ENCODE measurements at places on chromosomes 5 and 9. TPM values are rescaled to one million over a fixed set of nuclear protein-coding genes. Genes with fewer than 3 reads are reported as not detected.
A peak's percentile ranks its signal among the peaks of the same experiment; 100 is the strongest.

FYB1 gene
- not detected for total RNA-seq

MXD3 gene
- total RNA-seq, result 20.9 TPM

BSPRY gene
- not detected for total RNA-seq

DNAH5 gene
- total RNA-seq, result 0.17 TPM

HMMR gene
- total RNA-seq, result 60.2 TPM

FGF18 gene
- total RNA-seq, result not detected

- DNase-seq, result no peak
These were observed 126.0 kb upstream of the IRX2 start for GRCh38 chr5:2877522-2877921.

DNA sequence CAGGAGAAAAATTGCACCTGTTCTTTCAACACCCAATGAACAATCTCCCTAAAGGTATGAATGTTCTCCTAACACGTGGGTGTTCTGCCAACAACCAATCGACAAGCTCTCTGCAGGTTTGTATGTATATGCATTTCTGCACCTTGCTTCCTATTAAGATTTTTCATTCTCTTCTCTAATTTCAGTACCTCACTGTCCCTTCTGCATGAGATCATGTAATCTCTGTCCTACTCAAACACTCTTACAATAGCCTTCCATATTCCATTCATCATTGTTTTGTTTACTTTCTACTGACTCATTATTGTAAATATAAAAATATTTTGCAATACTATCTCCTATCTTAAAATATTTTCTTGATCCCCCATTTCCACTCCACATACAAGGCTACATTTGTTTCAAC is 382.0 kb downstream of the CDH12 start:
- DNase-seq, result no peak

GRCh38 chr5:115243412-115243811 is 19.3 kb downstream of the PGGT1B start:
- no peak for DNase-seq

- no peak for DNase-seq
These were observed 105.7 kb upstream of the MAMDC2 start for GRCh38 chr9:69937833-69938535.

DNA sequence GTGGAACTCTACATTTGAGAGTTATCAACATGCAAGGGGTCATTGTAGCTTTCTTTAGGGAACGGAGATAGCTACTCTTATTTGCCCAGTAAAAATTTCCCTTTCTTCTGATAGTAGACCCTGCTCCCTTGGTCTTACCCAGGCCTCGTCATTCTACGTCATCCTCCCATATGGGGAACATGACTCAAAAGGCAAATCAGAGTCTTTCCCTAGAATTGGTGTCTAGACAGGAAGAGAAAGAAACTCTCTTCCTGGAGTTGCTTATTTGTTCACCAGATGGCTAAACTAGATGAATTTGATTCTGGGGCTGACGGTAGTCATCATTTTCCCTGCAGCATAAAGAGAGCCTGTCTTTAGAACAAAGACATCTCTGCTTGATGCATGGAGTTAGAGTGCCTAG is 12.2 kb upstream of the SLC38A9 start:
- peak; percentile 56 for DNase-seq

- peak; percentile 64 for DNase-seq
These were observed 30.4 kb downstream of the GNG10 start for GRCh38 chr9:111691672-111692329.

DNA sequence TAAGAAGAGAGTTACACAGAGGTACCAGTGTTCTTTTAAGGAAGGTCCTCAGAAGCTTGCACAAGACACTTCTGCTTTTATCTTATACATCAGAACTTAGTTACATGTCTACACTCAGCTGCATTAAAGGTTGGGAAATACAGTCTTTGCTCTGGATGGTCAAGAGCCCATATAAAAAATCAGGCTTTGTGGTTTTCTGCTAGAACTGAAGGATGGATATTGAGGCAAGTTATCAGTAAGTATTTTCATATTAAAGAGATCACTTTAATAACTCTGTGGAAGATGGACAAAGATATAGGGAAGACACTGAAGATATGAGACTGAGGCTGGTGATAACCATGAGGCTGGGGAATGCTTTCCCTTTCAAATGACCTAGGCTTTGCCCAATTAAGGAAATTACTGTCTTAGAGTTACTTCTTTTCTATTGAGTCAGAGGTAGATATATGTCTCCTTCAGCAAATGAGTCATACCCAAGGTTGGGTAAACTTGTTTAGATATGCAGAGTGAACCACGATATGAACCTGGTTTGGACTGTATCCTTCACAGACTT is 87.0 kb upstream of the TNC start:
- DNase-seq, result no peak

DNA sequence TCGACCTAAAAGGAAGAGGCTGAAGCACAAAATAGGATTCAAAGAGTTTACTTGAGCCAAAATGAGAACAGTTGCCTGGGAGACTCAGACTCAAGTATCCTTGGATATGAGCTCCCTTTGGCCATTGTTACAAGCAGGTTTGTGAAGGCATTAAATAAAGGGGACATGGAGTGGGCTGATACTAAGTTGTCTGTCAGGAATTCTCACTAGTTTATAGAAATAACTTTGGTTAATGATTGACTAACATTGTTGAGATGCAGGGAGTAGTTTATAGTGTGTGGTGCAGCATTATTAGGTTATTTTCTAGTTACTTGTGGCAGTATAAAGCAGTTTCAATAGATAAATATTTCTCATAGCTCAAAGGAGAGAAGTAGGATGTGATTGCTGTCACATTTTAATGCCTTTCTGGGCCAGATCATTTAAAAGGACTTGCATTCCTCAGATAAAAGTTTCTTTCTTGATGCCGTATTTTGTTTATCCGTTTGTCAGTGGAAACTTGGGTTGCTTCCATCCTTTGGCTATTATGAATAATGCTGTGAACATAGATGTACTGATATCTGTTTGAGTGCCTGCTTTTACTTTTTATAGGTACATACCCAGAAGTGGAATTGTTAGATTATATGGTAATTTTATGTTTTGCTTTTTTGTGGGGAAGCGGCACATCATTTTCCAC is 9.1 kb downstream of the AP3S1 start:
- peak; percentile 43 for DNase-seq

GRCh38 chr5:79546782-79547428 is 33.0 kb upstream of the HOMER1 start:
- DNase-seq, result no peak

DNA sequence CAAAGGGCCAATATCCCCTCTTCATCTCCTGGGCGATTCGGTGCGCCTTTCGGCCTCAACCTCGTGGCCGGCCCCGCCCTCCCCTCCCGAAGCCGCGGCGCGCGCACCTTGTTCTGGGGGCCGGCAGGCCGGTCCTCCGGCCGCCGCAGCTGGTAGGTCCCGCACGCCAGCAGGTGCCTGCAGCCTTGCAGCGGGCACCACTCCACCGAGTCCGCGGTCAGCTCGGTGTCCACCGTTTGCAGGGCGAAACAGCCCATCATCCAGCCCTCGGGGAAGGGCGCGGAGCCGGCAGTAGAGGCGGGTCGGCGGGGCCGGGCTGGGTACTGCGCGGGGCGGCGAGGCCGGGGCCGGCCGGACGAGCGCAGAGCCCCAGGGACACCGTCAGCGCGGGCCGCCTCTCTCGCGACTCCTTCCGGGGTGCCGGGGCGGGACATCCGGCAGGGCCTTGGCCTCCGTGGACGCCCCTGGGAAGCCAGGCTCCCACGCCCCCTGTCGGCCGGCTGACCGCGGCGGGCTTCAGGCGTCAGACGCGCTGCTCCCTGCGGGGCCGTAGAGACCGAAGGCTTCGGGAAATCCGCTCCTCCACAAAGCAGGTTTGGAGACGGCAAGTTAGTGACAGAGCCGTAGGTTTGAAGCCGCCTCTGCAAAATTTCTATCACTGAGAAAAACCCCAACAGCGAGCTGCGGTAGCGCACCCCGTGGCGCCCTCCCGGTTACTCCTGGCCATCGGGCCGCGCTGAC is at the start of gene DPH7:
Gene DPH7, minus strand, starts transcription at position 408 of the 741 bp plus-strand sequence. Its CDS starts 148 bp downstream, at position 260.
- DNase-seq, result peak; percentile 95

GRCh38 chr5:133994990-133995333 is 9.8 kb downstream of the VDAC1 start:
- DNase-seq, result no peak

DNA sequence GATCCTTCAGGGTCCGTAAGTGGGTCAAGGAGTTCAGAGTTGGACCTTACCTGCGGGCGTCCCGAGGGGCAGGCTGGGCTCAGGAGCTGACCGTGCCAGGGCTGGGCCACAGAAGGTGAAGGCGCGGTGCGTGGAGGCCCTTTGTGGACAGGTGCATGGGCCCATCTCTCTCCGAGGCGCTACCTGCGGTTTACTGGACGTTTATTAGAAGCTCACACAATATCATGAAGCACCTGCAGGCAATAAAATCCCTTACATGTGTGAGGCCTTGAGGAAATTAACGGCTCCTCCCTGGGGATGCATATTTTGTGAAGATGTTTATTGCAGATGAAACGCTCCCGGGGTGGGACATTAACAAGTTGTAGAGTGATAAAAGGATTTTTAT is 79.8 kb upstream of the LMX1B start:
- DNase-seq, result no peak

- peak; percentile 86 for DNase-seq
These were observed 31.7 kb downstream of the MAPKAP1 start for GRCh38 chr9:125674981-125675973.

DNA sequence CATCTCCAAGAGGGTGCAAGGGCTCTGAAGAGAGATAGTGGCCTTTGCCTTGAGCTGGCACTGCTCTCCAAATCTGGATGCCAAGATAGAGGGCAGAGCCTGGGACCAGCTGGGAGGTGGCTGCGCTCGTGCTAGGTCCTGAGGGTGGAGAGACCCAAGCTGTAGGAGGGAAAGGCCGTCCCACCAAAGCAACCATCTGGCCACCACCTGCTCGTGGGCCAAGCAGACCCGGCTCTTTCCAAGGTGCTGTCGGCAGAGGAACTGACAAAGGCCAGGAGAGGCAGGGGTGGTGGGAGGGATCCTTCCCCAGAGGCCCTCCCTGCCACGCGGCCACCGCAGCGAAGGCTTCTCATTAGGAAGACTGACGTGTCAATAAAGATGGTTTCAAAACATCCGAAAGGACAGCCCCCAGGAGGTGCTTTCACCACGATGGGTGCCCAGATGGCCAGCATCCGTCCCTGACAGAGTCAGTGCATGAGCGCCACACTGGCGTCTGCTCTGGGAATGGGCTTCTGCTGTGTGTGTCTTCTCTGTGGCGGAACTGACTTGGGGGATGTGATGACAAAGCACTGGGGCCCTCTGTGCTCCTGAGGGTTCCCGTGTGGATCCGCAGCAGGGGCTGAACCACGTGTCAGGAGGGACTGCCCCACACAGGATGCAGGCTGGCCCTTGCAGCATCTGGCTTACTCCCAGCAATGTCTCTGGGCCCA is 213.5 kb downstream of the FANCC start:
- DNase-seq, result no peak

DNA sequence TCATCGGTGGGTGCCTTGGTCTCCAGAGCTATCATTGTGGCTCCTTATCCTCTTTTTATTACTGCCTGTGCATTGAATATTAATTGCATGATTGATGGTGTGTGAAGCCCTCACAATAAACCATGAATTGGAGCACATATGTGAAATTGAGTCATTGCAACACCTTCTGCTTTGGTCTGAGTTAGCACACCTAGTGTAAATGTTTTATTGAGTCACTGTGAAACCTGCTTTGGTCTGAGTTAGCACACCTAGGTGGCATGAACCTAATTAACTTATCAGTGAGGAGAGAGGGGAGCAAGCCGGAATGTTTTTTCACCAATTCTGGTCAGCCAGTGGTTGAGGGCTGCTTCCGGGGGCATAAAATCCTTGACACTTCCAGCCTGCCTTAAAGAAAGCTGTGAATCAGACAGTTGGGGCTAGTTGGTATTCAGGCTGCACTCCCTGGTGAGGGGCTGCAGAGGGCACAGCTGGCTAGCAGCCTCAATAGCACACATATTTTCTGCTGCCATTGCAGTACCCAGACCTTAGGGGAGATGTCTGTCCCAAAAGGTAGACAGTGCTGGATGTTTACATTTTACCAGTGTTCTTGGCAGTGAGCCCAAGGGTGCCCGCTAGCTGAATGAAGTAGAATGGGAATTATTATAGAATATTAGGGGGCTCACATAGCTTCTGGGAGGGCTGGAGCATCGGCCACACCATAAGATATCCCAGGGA is 76.5 kb upstream of the GOLM1 start:
- no peak for DNase-seq

- DNase-seq, result no peak
These were observed 413.8 kb upstream of the CD180 start for GRCh38 chr5:67610186-67610912.

DNA sequence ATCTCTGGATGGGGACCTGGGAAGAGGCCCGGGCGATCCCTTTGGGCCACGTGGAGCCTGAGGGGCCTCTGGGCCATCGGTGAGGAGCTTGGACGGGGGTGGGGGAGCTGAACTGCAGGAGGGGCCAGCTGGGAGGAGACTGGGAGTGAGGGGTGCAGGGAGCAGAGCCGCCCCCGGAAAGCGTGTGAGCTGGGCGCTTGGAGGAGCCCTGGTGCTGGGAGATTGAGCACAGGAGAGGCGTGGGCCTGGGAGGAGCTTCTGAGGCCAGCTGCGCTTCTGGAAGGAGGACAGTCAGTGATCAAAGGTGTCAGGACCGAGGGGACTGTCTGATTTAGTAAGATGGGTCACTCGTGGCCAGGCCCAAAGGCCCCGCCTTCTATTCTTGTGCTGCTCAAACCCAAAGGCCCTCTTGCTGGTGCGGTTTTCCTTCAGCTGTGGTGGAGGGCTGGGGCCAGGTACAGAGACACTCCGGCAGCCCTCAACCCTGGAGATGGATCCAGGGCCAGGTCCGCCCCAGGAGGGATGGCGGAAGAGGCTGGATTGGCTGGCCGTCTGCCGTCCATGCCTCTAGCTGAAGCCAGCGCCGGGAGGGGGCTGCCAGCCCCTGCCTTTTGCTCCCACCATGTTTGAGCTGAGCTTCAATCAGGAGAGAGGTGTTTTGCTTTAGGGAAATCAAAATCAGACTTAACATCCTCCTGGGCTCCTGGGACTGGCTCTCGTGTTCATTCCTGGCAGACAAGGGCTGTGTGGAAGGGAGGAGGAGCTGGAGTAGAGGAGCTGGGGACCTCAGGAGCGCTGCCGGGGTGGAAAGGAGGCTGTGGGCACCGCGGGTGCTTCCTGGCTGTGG is 21.6 kb downstream of the NCS1 start:
- DNase-seq, result no peak

DNA sequence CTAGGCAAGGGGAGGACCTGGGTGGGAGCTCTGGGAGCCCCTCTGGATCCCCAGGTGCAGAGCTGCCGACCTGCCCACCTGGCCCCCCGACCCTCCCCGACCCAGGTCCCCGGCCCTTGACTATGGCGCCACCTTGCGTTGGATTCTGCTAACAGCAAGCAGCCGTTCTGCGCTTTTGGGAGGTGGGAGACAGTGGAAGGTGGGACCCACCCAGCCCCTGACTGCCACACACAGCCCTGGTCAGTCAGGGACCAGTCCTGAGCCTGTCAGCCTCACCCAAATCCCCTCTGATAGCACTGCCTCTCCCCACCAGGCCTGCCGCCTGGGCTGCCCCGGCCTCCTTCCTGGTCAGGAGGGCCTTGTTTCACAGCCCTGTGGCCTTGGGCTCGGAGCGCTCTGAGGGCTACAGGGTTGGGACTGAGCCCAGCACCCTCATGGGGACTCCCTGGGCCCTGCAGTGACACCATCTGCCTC is 77.9 kb downstream of the HMCN2 start:
- DNase-seq, result peak; percentile 41

GRCh38 chr9:106880863-106881262 is 17.9 kb downstream of the ZNF462 start:
- no peak for DNase-seq

All from dermis blood vessel endothelial cell (primary cell).